Renal pelvis (tissue), 12 donors: ENCODE measurements at places on chromosomes 6 and 20. TPM values are rescaled to one million over a fixed set of nuclear protein-coding genes. Genes with fewer than 3 reads are reported as not detected.

GCNT2 gene
- polyA plus RNA-seq: 17.6 TPM

DNA sequence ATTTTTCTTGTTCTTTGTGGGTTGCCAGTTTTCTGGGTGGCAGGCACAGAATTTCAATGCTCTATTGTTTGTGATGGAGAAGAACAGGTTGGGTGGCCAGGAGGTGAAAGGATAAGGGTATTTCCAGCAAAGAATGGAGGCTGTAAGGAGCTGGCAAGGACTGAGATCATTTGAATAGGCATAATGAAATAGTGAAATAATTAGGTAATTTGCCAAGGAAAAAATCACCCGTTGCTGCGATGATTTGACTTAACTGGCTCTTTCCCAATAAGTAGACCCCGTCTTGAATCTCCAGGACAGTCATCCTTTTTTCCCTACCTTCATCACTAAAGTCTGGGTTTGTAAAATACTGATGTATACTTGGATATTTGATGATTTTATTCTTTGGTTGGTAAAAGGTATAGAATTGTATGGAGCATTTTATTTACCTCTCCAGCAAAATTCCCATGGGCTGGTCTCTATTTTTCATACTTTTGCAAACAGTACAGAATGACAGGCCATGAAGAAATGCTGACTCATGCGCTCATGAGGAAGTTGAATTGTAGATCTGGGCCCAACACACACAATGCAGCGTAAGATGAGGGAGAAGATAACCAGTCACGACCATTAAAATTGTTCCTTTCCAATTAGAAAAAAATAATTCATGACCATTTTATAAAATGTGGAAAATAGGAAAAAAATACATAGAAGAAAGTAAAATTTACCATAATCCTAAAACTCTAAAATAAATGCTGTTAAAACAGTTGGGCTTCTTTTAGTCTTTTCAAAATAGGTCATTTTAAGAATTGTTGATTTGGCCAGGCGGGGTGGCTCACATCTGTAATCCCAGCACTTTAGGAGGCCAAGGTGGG lies 2.4 kb upstream of the GCNT2 start:
- no peak for DNase-seq

TRIM10 gene
- polyA plus RNA-seq: 0.52 TPM

GRCh38 chr20:48822178-48822577 lies 5.6 kb downstream of the PREX1 start:
- no peak for DNase-seq

DNA sequence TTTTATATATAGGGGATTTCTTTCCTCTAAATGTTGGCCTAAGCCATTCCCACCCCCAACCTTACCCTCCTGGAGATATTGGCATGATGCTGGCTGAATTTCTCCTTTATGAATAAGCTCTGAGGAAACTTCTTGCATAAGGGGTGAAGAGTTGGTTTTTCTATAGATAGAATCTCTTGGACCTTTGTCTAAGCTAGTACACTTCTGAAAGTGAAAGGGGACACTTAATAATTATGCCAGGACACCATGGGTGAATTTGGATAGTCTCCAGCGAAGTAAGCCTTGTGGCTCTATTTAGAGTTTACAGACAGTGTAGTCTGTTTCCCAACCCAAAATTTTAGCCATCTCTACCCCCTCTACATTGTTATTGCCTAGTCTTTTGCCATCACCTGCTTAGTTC lies 27.1 kb upstream of the FABP7 start:
- DNase-seq: no peak

GRCh38 chr20:3192226-3193015 lies 12.1 kb downstream of the DDRGK1 start:
- DNase-seq: no peak

GRCh38 chr6:3117912-3118352 lies 579 bp upstream of the BPHL start:
- DNase-seq: no peak

GRCh38 chr6:40419377-40419776 lies 167.8 kb downstream of the LRFN2 start:
- DNase-seq: no peak

DNA sequence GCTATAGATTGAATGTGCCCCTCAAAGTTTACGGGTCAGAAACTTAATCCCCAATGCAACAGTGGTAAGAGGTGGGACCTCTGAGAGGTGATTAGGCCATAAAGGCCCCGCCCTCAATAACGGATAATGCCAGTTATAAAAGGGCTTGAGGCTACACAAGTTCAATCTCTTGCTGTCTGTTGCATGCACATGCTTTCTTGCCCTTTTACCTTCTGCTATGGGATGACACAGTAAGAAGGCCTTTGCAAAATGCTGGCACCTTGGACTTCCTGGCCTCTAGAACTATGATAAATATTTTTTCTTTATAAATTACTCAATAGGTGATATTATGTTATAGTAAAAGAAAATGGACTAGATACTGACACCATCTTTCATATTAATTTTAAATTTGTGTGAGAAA lies 806.1 kb downstream of the TENT5A start:
- DNase-seq: no peak

TRIM15 gene
- 0.53 TPM for polyA plus RNA-seq

DNA sequence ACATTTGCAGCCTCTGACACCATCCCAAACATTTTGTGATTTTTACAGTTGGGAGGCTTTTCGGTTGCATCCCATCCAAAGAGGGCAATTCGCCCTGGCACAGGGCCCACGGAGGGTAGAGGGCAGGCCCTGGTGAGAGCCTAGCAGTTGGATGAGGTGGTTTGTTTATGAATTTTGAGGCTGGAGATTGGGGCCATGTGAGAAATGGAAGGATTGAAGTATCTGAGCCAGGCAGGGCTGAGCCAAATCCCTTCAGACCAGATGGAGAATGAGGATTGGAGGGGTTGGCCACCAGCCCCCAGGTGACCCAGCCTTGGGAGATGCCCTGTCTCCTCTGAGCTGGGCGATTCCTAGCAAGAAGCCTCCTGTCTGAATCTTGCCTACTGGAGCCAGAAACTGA lies 52.6 kb upstream of the CCDC167 start:
- DNase-seq: no peak

SLX4IP gene
- polyA plus RNA-seq: 5.9 TPM

OPRM1 gene
- polyA plus RNA-seq: 0.06 TPM

- no peak for DNase-seq
Measured at GRCh38 chr20:62354811-62355341, 12.2 kb downstream of the LAMA5 start.

ZC2HC1B gene
- polyA plus RNA-seq: 0.26 TPM

GRCh38 chr6:13091192-13091591 lies 237.1 kb downstream of the TBC1D7 start:
- DNase-seq: no peak

ZNF391 gene
- 12.6 TPM for polyA plus RNA-seq

NHLRC1 gene
- 2.3 TPM for polyA plus RNA-seq

CPXM1 gene
- 252 TPM for polyA plus RNA-seq

GRCh38 chr6:65416621-65417020 lies 290.4 kb downstream of the EYS start:
- DNase-seq: no peak

DNA sequence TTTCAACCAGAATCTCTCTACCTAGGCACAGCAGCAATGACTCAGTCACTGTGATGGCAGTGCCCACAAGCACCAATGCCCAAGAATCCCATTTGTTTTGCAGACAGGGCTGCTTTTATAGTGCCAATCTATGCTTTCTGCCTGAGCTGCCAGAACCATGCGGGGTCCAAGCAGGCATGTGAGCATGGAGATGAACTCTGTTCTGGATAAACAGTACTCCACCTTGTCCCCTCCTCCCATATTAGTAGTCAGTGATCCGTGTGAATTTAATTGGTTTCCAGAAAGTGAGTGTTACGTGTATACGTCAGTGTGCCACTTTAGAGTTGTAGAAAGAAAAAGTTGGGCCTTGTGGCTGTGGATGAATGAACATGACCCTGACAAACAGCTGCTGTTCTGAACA lies 79.4 kb downstream of the SASH1 start:
- DNase-seq: peak; percentile 73

DNA sequence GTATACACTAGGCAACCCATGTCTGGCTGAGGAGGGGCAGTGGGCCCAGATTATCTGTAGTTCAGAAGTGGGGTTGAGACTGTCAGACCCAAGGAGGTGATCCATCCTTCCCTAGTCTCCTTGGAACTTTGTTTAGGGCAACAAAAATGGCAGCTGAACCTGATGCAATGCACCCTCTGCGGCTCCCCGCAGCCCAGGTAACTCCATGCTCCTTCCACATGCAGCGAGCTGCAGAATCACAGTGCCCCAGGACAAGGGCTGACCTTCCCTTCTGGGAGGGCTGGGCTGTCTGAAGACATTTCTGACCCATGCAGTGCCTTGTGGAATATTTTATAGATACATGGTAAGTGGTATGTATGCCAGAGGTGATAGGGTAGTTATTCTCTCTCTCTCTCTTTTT lies 29.4 kb downstream of the NR2E1 start:
- no peak for DNase-seq

GRCh38 chr20:52342913-52343312 lies 151.3 kb upstream of the ZFP64 start:
- DNase-seq: no peak

PAK5 gene
- 0.60 TPM for polyA plus RNA-seq

MACROD2 gene
- polyA plus RNA-seq: 13.4 TPM

DNA sequence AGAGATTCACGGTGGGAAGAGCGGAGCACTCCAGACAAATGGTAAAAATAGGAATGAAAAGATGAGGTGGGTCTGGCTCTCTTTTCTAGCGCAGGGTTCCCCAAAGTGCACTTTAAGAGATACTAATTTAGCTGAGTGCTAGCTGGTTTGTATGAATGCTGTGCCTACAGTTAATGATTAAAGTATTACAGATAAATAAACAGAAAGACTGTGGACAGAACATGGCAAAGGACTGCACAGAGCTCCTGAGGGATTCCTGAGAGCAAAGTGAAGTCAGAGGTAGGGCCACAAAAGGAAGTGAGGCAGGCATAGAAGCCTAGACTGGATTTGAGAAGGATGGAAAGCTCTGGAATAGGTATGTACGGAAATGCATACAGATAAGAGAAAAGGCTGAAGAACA lies 114.5 kb downstream of the INSM1 start:
- DNase-seq: no peak

DNA sequence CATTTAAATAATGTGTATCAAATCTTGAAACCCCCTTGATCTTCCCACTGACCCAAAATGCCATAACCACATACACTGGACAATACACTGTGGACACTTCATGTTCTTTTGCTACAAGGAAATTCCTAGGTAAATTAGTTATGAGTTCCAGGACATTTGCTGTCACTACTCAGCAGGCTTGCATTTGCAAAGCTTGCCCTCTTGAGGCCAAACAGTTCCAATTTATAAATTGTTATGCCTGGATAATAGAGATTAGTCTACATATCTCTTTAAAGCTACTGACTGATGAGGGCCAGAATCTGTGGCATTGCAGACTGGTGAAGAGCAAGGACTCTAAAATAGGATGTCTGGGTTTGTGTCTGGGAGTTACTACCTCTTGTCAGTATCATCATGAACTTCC lies 17.4 kb upstream of the RAB32 start:
- no peak for DNase-seq
